ENCODE measurements at places on chromosomes 7 and 10. TPM values are rescaled to one million over a fixed set of nuclear protein-coding genes. Genes with fewer than 3 reads are reported as not detected.

The NPSR1 gene
- total RNA-seq, result not detected

The OR6V1 gene
- total RNA-seq, result not detected

The GDF2 gene
- total RNA-seq, result not detected

The TEX47 gene
- total RNA-seq, result not detected

The TLX1 gene
- total RNA-seq, result not detected

The MRC1 gene
- 0.05 TPM for total RNA-seq

The PRXL2A gene
- total RNA-seq, result 11.0 TPM

The AS3MT gene
- total RNA-seq, result 0.67 TPM

The NPC1L1 gene
- 0.12 TPM for total RNA-seq

The ANKRD1 gene
- not detected for total RNA-seq

The ACTR3C gene
- 13.0 TPM for total RNA-seq

The SSBP1 gene
- 131 TPM for total RNA-seq

The CCDC172 gene
- not detected for total RNA-seq

The SPDYE5 gene
- not detected for total RNA-seq

The ZNF365 gene
- total RNA-seq, result 0.12 TPM

The KLF14 gene
- 0.09 TPM for total RNA-seq

The CYP3A4 gene
- total RNA-seq, result not detected

The IDI2 gene
- total RNA-seq, result not detected

The TRIL gene
- total RNA-seq, result not detected

The SCART1 gene
- 3.9 TPM for total RNA-seq

The MBL2 gene
- total RNA-seq, result not detected

The TUBB8 gene
- not detected for total RNA-seq

Measured in activated T-cell treated with anti-CD3 and anti-CD28 coated beads, Interleukin-2, amount 50 U/mL, for 72 hours (primary cell).